Urothelium cell line (cell line): ENCODE measurements at places on chromosomes 4 and X.

- peak; percentile 49 for DNase-seq
Observed at GRCh38 chrX:9829308-9830267, 43.4 kb downstream of the SHROOM2 start.

DNA sequence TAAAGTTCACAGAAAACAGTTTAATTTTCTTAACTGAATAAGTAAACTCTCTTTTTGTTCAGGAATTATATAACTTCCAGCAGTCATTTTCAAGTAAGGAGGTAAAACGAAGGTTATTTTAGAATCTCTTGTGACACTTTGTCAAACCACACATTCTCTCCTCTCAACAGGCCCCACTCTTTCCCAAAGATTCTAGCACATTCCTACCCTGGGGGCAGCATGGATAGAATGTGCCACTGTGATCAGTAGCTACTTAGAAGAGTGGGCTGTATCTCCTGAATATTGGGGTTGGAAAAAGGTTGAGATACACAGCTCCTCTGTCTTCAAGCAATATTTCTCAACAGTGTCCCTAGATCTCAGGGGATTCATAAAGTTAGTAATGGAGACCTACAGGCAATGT, 157.6 kb downstream of the EMCN start:
- no peak for DNase-seq

DNA sequence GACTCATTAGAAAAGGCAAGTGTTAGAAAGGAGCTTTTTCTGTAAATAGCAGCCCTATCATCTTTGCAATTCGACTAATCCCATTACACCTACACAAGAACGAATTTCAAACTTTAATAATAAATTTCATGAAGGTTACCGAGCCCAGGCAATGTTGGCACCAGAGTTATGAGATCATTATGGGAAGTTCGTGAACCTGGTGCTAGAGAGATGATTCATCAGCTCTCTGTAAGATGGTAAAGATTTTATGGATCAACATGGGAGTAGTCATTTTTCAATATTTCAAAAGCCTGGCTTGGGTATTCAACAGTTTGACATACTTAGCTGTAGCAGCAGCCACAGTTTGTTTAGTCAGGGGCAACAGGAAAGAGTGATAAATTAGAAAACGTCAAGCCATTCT, 35.8 kb downstream of the AMELX start:
- no peak for DNase-seq

DNA sequence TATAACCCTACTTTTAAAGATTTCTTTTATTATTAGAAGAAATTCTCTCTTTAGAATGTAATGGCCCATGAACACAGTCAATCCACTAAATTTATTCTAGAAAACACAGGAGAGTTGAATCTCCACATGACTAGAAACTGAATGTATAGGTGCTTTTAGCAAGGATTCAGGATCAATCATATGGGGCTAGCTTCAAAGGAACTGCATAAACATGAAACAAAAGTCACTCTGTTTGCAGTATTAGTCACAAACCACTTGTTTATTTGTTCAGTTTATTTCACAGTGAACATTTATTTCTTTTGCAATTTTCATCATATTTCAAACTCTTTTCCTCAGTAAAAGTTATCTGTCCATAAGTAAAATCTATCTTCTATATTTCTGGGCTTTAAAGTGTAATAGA, 1604.6 kb downstream of the PCDH18 start:
- DNase-seq: no peak

- no peak for DNase-seq
Observed at GRCh38 chr4:170476351-170476750, 386.6 kb upstream of the AADAT start.

GRCh38 chr4:21898101-21898500, 50.5 kb downstream of the KCNIP4 start:
- no peak for DNase-seq

DNA sequence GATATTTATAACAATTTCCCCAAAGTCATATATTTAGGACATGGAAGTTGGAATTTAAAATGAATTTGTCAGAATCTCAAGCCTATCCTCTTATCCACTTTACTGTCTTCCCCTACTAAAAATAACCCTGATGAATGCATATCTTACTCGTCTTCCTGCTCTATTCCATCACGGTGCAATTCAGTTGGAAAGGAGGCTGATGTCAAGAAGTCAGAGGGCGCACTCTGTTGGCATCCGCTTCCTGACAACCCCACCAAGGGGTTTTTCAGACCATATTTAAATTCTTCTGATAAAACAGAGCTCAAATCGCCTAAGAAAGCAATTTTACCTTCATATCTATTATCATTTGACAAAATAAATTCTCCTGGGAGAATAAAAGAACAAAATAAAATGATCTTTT, 233.5 kb downstream of the ARHGAP24 start:
- no peak for DNase-seq

DNA sequence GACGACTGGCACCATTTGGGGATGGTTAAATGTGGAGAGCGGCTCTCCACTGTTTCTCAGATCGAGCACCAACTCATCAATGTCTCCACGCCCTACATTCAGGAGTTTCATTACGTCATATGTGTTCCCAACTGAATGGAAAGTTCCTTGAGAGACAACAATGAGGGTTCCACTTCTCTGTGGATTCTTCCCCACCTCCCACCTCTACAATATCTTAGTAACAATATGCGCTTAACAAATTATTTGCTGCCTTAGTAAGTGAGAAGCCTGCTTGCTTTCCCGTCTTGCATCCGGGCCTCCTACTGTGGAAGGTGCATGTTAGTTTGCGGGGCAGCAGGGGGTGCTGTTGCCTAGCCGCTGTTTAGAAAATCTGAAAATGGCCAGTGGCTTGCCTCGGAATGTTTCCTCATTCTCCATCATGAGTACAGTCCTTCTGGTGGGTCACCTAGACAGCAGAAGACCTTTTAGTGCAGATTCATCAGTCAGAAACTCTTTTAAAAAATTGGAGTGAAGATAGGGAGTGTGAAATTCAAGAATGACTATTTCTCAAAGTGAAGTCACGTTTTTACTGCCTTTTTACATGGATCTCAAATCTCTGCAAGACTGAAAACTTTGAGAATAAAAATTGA, 55.7 kb downstream of the PHOX2B start:
- DNase-seq: peak; percentile 77

DNA sequence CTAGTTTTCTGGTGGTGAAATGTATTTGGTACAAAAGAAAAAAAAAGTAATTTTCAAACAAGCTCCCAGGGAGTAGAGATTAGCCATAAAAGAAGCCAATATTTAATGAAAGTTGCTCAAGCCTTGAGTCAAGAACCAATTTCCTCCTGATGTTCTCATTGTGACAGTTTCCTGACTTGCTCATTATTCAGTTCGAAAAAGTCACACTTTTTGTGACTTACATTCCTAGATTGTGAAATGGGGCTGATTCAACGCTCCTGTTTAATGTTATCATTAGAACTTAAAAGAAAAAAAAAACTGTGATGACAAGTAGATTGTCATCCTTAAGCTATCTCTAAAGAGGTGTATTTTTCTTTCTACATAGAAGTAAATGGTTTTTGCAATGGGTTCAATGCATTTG, 122.6 kb upstream of the BMPR1B start:
- DNase-seq: no peak

GRCh38 chr4:69534697-69535096, 39.0 kb upstream of the UGT2B4 start:
- no peak for DNase-seq

DNA sequence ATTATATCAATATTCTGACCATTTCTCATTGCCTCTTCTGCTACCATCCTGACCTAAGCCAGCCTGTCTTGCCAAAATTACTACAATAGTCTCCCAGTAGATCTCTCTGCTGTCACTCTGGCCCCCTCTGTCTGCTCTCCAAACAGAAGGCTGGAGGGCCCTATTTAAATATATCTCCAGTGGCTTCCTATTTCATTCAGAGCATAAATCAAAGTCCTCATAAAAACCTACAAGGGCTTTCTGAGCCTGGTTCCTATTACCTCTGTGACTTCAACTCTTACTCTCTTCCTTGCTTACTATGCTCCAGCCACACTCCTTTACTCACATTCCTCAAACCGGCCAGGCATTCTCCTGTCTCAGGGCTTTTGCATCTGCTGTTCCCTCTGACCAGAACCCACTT, 19.0 kb downstream of the IGSF1 start:
- DNase-seq: no peak

DNA sequence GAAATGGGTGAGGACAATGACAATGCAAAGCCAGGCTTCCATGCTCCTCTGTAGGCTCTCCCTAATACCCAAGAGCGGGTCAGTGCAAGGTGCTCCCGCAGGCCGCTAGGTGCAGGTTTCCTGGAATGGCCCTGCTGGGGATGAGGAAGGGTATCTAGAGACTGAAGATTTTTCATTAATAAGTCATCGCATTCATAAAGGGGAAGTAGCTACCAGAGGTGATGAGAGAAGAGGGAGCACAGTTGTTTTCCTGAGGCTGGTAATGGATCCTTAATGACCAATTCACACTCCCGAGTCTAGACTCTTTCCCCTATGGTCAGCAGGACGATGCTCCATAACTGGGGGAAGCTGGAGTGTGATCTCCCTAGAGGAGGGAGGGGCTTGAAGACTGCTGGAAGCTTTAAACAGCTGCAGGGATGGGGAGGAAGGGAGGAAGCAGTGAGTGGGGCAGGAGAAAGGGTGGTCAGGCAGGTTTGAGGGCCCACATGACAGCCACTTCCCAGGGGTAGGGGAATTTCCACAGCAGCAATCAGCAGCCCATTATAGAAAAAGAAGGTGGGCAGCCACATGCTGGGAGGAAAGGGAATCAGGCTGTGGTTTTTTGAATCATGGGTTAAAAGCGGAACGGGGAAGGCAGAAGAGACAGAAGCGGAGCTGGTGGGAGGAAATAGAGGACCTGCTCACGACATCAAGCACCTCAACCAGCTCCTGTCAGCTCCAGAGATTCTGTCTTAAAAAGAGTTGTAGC, 10.2 kb upstream of the ATP6AP2 start:
- DNase-seq: no peak

DNA sequence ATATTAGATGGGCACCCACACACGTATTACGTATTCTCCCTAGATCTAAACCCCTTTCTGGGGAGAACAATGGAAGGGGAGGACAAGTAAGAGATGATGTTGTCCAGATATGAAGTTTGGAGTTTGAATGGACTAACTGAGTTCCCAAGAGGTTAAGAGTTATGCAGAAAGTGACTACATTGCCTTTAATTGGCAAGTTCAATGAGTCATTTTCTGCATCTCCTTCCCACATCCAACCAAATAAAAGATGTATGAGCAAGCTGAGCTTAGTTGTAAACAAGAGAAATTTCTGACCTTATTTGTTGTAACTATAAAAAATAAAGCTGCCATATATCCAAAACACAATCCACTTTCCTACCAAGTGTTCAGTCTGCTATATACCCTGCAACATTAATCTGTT, 50.5 kb downstream of the TIGD2 start:
- no peak for DNase-seq

- DNase-seq: no peak
Observed at GRCh38 chrX:37926700-37927099, 79.3 kb upstream of the DYNLT3 start.

DNA sequence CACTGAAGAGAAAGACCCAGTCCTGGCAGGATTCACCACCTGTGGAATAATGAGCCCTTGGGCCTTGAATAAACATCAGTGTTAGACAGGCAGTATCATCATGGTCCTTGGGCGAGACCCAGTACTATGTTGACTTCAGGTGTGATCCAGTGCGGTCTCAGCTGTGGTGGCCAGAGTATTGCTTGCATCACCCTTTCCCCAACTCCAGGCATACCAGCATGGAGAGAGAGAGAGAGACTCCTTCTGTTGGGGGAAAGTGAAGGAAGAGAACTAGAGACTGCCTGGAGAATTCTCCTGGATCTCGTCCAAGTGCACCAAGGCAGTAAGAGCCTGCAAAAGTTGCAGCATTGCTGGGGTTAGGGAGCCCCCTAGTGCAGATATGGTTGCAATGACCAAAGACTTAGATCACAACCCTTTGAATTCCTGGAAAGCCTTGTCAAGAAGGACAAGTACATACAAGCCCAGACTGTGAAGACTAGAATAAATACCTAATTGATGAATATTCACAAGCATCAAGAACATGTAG, 61.1 kb upstream of the VAMP7 start:
- peak; percentile 54 for DNase-seq

DNA sequence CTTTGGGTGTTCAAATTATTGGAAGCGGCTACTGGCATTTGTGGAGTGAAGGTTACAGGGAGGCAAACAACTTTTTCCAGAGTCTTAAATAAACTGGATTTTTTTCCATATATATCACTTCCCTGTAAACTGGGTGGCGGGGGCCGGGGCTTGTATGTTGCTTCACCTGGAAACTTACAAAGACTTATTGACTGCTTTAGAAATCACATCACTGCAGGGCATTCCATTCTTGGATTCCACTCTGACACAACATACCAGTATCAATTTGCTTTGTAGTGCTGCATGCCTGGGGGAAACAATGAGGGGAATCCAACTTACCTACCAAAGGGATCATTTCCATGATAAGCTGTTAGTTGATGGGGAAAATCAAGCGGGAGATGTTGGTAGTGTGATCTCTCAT, 21.7 kb upstream of the FAM156A start:
- DNase-seq: no peak

GRCh38 chr4:10643600-10644425, 40.8 kb downstream of the CLNK start:
- DNase-seq: no peak

DNA sequence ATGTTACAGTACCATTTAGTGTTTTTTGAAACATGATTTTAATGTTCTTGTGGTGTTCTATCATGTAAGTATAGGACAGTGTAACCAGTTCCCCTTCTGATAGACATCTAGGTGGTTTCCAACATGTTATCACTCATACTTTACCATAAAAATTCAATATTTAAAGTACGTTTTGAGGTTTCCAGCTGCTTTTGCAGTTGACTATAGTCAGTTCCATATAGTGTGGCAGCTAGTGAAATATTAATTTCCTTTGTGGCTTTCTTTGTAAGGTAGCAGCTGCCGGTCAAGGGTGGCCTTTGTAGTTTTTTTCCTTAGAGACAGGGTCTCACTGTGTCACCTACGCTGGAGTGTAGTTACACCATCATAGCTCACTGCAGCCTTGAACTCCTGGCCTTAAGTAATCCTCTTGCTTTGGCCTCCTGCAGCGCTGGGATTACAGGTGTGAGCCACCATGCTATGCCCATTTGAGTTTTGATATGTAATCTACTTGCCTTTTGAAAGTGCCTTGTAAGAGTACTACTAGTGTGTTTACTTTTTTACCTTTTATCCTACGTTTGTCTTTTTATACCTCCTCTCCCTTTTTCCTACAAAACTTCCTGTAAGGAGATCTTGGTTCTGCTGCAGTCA, 63.0 kb downstream of the ARHGAP10 start:
- DNase-seq: no peak

- no peak for DNase-seq
Observed at GRCh38 chr4:174377613-174378012, 93.9 kb downstream of the CEP44 start.

DNA sequence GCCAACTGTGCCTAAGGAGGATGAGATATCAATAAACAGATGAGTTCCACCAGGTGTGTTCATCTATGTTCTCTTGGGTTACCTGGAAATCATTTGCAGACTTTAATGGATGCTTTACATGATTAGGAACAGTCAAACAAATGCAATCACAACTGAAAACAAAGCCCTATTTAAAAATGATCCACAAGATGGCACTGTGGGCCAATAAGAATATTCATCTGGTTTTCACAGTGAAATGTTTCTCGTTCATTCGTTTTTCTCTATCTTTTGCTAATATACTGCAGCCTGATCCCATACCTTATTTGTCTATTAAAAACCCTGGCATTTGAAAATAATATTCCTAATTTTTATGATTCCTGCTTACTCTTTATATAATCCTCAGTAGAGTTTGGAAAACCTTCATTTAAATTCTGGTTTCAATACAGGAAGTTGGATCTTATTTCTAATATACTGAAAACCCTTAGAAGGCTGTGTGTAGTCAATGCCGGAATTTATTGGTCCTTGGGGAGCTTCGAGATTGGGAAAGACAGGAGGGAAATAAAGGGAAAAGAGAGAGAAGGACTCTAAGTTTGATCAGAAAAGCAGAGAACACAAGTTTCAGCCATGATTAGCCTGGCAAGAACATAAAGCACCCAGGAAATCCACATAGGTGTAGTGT, 63.8 kb upstream of the TAPT1 start:
- DNase-seq: peak; percentile 15
